Lower lobe of right lung (tissue), 2 donors: ENCODE measurements at places on chromosomes 1 and 21. TPM values are rescaled to one million over a fixed set of nuclear protein-coding genes. Genes with fewer than 3 reads are reported as not detected.

The WDR64 gene
- total RNA-seq, result not detected

The GABRD gene
- 2.7 TPM for total RNA-seq

The TTC4 gene
- 13.5 TPM for total RNA-seq

The ST6GALNAC3 gene
- total RNA-seq, result 8.8 TPM

The ZNF695 gene
- total RNA-seq, result not detected

The TMPRSS15 gene
- total RNA-seq, result not detected

The SLFNL1 gene
- total RNA-seq, result 4.8 TPM

The CACNA1S gene
- total RNA-seq, result 0.06 TPM

The C1orf210 gene
- 19.1 TPM for total RNA-seq

The RGS5 gene
- total RNA-seq, result 90.0 TPM

The IFI16 gene
- 102 TPM for total RNA-seq

The ANGPTL3 gene
- total RNA-seq, result not detected

The METTL25B gene
- total RNA-seq, result 41.0 TPM

The OR2L5 gene
- total RNA-seq, result not detected

The LCE1E gene
- not detected for total RNA-seq

The PTGFR gene
- 4.5 TPM for total RNA-seq

The SYT14 gene
- not detected for total RNA-seq

The PRELP gene
- 47.5 TPM for total RNA-seq

The AVPR1B gene
- total RNA-seq, result not detected

The UBL4B gene
- not detected for total RNA-seq

The ZNF648 gene
- not detected for total RNA-seq

The ACTN2 gene
- total RNA-seq, result 1.9 TPM

The CA14 gene
- 0.38 TPM for total RNA-seq

The PRAMEF33 gene
- total RNA-seq, result not detected

The ROR1 gene
- 15.8 TPM for total RNA-seq
